WTC11 (cell line): ENCODE measurements at places on chromosomes 4 and X. TPM values are rescaled to one million over a fixed set of nuclear protein-coding genes. Genes with fewer than 3 reads are reported as not detected.

The RASGEF1B gene
- total RNA-seq: 3.8 to 6.9 TPM (median 4.0 TPM) in 3 replicates

The RTL9 gene
- 0.07 to 0.24 TPM (median 0.11 TPM) in 3 replicates for total RNA-seq

The UGT2B7 gene
- 0.11 TPM in 1 of 3 replicates, not detected in the others for total RNA-seq

The CD38 gene
- 0.17 to 0.39 TPM (median 0.37 TPM) in 3 replicates for total RNA-seq

The HTN1 gene
- not detected in 3 replicates for total RNA-seq

The GATB gene
- 16.2 to 22.7 TPM (median 20.8 TPM) in 3 replicates for total RNA-seq

The CT45A1 gene
- total RNA-seq: not detected in 3 replicates

The ZXDA gene
- total RNA-seq: 3.2 to 3.6 TPM (median 3.3 TPM) in 3 replicates
